ENCODE measurements at places on chromosomes 2 and 18. TPM values are rescaled to one million over a fixed set of nuclear protein-coding genes. Genes with fewer than 3 reads are reported as not detected.

- no peak for DNase-seq
Observed at GRCh38 chr2:176068419-176068832, 15.3 kb downstream of the EVX2 start.

GRCh38 chr2:44167311-44167907 lies 1.3 kb upstream of the PPM1B start:
- no peak for DNase-seq

DNA sequence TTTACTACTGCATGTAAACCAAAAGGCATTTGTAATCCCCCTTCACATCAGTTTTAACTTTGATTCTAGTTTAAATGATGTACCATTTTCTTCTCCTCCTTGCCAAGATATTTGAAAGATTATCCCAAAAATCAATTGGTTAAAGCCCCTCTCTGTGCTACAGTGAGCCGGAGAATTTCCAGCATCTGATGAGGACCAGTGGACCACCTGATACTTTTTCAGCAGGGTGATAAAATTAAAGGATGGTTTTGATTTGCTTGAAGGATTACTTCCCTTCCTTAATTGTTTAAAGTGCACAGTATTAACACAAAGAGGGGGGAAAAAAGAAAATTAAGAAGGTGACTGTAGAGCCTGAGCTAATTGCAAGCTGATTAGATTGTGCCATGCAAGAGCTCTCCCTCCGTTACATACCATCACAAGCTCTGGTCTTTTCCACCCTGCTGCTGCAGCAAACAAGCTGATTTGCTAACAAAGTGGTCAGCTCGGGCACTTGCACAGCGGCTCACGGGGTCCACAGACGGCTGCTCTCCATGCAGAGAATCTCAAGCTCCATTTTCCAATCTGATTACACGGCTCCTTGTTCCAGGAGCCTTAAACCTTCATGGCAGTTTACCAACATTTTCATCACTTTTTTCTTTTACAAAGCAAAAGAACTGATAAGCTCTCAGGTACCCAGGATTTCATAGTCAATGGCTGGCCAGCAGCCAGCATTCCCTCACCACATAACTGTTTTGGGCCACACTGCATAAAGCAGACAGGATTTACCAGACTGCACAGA lies 22.1 kb downstream of the FIGN start:
- DNase-seq: no peak

Gene KLHL29
- 4.3 TPM for total RNA-seq

Gene CD28
- total RNA-seq: not detected

Measured in H1 (cell line).